ENCODE measurements at places on chromosomes 11 and 22.

DNA sequence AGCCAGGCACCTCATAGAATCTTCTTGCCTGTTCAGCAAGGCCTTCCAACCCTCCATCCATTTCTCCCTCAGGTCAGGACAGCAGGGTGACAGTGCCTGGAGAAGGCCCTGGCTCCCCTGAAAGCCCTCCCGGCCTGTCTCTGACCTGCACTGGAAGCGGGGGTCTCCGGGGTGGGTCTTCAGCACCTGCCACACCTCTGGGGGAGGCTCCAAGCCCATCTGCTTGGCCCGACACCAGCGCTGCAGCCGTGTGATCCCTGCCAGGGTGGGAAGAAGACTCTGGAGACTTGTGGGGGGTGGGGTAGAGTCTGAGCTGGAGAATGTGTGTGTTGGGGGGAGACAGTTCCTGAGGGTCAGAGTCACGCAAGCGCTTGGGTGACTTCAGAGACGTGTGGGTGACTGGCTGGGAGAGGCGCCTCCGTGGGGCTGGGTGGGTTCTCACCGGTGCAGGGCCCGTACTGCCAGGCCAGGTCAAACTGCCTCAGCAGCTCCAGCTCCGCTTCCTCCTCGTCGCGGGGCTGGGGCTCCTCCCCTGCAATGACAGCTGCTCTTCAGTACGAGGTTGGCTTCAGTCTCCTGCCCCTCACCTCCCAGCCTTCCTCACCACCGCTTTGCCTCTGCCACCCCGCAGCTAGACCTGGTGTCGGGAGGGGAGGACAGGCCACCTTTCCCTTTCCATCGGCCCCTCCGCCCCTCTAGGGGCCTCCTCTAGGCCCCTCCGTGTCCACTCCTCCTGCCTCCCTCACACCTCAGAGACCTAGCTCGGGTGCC, 615 bp downstream of the POLD4 start:
- no peak for DNase-seq

DNA sequence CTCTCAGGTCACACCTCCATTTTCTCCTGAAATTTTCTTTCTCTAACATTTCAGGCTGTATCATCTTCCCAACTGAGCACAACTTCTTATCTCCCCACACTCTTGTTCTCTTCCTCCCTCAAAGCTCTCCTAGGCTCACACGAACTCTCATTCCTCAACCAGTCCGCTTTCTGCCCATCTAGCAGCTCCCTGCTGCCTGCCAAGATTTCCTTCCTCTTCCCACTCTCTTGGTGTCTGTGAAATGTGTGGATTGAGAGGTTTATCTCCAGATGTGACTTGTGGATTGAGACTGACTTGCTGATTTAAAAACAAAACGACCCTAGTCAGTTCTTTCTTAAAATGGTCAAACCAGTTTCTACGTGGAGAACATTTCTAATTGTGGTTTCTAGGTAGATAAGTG, 106.3 kb downstream of the MTNR1B start:
- no peak for DNase-seq

- DNase-seq, result no peak
Observed at GRCh38 chr11:119942583-119943297, 195.2 kb downstream of the TRIM29 start.

DNA sequence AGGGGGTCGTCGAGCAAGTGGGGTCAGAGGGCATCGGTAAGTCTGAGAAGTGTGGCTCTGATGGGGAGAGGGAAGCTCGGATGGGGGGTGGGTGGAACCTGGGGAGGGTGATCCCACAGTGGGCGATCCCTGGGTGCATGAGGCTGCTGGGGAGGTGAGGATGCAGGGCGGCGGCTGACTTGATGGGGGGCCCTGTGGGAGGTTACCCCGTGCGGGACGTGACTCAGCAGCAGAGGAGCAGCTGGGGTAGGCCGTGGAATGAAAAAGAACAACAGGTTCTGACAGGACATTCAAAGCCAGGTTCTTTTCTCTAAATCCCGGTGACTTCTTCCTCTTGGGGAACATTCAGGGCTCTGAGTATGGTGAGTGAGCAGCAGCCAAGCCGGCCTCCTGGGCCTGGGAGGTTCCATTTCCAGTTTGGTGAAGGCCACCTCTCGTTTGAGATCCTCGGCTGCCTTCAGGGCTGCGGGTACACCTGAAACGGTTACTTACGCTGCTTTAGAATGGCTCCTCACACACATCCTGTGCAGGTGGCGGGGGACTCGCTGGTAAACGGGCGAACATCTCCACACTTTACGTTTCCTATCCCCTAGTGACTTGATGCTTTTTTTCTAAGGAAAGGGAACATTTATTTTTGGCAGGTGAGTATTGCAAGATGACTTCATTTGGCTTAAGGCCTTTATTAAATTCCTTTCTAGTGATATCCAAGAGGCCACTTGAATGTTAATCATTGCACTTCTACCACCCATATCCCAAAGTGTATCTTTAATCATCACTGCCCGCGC, 278.2 kb downstream of the TBC1D22A start:
- DNase-seq, result no peak

DNA sequence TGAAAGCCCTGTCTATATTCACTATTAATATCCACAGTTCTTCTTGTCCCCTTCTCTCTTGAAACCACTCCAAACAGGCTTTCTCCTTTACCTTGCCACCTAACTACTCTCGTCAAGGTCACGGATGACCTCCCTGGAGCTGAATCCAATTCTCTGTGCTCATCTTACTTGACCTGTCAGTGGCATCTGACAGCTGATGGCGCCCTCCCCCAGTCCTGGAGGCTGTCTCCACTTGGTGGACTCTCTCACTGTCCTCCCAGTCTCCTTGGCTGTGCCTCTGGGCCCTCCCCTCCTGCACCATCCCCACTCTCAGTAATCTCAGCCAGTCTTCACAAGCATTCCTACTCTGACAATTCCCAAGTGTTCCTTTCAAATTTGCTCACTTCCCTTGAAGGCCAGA, 8.7 kb downstream of the TNKS1BP1 start:
- DNase-seq, result no peak

DNA sequence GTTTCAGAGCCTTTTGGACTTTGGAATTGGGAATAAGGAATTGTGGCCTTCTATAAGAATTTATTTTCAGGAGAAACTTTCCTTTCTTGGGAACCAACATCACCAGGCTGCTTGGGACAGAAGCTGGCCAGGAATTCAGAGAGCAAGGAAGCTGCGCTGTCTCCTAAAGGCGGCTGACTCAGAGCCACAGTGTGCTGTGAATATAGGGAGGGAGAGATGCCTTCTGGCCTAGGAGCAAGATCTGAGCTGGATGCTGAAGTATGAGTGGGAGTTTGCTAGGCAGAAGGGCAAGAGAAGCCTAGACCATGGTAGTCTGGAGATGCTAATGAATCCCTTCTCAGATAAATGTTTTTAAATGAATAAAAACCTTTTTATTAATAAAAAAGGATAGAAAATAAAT, 213.7 kb upstream of the TBCEL start:
- DNase-seq, result no peak

GRCh38 chr22:46935506-46936377, 173.3 kb downstream of the TBC1D22A start:
- no peak for DNase-seq

DNA sequence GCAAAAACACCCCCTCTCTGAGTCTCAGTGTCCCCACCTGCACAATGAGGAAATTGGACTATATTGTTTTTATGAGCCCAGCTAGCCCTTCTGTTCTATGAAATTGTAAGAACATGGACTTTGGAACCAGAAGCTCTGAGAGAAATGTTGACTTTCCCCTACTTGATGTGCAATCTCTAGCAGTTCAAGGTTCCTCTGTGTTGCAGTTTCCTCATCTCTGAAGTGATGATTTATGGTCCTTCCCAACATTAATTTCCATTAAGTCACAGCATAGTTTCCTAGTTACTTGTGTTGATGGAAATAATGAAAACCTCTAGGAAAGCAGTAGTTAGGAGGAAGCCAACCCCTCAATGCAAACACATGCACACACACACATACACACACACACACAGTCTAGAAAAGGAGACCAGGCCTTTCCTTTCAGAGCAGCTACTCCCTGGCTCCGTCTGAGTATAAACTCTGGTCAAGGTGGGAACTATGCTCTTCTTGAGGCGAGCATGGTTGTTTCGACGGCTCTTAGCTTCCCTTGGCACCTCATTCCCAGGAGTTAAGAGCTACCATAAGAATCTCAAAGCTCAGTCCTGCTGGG, 518.4 kb downstream of the SOX6 start:
- no peak for DNase-seq

DNA sequence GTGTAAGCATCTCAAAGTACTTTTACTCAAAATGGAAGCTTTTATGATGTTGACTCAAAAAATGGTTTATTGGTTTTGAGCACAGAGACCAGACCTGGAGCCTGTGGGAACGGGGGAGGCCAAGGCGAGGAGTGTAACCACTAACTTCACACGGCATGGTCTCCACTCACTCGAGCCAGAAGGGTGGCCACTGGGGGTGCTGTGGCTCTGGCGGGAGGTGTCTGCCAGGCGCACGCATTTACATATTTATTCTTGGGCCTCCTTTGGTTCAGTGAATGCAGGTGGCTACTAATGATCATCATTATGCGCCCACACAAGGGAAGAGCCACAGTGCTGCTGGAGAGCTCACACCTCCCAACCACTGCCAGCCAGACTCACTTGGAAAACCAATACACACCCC, 64.6 kb downstream of the FLRT1 start:
- DNase-seq, result no peak

GRCh38 chr22:45834795-45835194, 142.2 kb downstream of the WNT7B start:
- no peak for DNase-seq

DNA sequence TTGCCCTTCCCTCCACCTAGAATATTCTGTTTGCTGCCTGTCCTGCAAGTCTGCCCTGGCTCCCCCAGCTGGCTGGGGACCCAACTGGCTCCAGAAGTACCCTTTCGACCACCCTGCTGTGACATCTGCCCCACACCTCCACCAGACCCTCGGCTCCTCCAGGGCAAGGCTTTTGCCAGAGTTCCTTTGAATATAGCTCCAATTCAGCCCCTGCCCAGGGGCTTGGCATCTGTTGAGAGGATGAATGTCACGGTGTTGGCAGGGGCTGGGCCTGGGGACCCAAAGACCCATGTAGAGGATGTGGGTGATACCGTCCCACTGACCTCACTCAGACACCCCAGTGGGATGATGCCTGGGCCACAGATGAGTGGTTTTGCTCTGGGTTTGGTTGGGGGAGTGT, 4.0 kb downstream of the NLRP6 start:
- DNase-seq, result no peak

DNA sequence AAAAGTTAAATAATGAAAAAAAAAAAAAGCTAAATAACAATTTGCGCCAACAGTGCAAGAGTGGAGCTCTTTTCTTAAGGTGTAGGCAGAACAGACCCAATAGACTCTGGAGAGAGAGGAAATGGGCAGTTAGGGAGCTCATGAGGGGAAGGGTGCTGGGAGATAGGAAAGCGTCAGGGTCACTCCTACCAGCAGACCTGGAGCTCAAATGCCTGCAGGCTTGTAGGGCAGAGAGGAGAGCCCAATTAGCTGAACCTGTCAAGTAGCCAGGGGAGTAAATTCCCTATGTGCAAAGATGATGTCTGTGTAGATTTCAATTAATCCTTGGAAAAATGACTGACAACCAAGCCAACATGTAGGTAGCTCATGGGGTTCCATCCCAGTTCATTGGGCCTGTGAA, 73.0 kb downstream of the RAB30 start:
- no peak for DNase-seq

DNA sequence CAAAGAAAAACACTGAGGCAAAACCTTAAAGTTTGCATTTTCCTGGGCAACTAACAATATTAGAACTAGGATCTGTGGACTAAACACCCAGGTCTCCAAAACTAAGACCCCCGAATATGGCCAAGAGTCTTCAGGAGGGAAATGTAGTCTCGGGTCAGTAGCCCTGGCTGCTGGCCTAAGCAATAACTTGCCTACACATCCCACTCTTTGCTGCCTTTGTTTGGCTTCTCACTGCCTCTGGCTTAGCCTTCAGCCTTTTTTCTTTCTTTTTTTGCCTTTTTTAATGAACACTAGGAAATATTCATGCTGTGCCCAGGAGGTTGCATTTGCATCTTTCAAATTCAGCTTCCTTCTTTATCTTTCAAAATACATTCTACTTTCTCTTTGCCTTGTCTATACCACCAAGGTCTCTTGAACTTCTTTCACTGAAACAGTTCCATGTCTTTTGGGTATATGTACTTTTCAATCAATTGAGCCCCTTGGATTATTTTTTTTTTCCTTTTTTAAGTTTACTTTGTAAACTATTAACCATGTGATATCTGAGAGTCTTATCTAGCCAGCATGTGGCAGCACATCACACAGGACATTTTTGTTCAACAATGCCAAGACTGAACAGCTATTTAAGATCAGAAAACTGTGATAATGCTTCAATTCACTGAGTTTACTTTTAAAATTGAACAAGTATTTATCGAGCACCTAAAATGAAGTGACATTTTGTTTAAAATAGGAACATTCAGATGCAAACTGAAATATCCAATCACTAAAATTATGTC, 165.0 kb upstream of the TRPC6 start:
- no peak for DNase-seq

- no peak for DNase-seq
Observed at GRCh38 chr22:41264408-41264941, 21.5 kb downstream of the RANGAP1 start.

DNA sequence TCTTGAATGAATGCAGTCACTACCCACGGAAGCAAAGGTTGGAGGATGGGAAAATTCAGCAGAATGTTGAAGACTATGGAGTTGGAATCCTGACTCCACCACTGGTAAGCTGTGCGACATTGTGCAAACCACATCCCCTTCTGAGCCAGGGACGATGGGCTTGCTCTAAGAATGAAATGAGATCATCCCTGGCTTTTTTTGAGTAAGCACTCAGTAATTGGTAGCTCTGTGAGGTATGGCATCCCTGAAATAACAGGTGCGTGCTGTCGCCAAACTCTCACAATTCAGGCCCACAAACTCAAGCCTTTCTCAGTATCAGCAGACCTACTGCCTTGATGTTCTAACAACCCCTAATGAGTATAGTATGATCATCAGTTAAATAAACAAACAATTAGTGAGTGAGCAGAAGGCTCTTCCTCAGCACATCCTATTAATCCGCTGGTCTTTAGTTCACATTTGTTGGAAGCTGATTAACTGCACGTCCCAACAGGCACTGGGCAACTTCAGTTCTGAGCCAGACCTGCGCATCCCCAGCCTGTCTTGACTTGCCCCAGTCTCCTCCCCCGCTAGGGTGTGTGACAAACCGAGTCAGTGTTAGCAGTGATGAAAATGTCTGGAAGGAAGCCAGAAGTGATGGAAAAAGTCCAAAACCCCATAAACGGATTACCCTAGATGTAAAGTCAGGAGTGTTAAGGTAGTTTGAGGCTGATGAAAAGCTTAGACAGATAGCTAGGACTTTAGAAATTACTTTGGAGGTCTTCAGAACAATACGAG, 235.5 kb downstream of the GRIK4 start:
- DNase-seq, result no peak

DNA sequence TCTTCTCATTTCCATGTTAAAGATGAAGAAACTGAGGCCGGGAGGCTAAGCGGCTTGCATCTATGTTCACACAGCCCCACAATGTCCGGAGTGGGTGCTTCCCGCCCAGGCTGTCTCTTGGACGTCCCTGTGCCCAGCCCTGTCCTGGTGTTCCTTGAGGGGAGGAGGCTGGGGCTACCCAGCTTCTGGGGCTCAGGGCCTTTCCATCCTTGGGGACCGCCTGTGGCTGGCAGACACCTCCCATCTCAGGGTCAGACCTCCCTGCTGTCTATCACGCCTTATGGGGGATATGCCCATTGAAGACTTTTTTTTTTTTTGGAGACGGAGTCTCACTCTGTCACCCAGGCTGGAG, 95.5 kb downstream of the WNT7B start:
- DNase-seq, result no peak

GRCh38 chr11:105229257-105229656, 89.7 kb upstream of the CARD18 start:
- DNase-seq, result no peak

- no peak for DNase-seq
Observed at GRCh38 chr11:15038963-15039362, 34.4 kb upstream of the CALCB start.

GRCh38 chr11:61912530-61912898, 4.9 kb downstream of the RAB3IL1 start:
- DNase-seq, result peak; percentile 12
